ENCODE measurements at places on chromosomes 13 and 19.

- DNase-seq: no peak
These were observed 9.4 kb upstream of the GRAMD1A start for GRCh38 chr19:34990578-34991192.

- no peak for DNase-seq
These were observed 25.3 kb downstream of the TPT1 start for GRCh38 chr13:45315520-45316167.

- DNase-seq: no peak
These were observed 10.3 kb upstream of the OR10H1 start for GRCh38 chr19:15825753-15826152.

GRCh38 chr13:98300956-98301641 is 124.0 kb upstream of the RNF113B start:
- no peak for DNase-seq

- DNase-seq: peak; percentile 64
These were observed 182.0 kb upstream of the SERP2 start for GRCh38 chr13:44191504-44192171.

- no peak for DNase-seq
These were observed 208.8 kb downstream of the SLITRK6 start for GRCh38 chr13:85590231-85590931.

DNA sequence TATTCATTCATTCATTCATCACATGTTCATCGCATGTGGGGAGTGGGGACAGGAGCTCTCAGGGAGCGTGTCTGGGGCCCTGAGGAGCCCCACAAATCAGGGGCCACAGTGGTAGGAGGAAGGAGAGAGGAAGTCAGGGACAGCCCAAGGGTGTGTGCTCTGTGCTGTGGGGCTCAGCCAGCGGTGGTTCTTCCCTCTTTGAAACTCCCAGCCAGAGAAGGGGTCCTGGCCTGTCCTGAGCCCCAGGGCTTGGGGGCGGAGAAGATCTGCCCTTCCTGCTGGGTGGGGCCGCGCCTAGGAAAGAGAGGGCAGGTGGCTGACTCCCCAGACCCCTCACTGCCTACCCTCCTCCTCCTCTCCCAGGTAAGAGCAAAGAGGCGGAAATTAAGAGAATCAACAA is 14.6 kb downstream of the AP2A1 start:
- DNase-seq: no peak

DNA sequence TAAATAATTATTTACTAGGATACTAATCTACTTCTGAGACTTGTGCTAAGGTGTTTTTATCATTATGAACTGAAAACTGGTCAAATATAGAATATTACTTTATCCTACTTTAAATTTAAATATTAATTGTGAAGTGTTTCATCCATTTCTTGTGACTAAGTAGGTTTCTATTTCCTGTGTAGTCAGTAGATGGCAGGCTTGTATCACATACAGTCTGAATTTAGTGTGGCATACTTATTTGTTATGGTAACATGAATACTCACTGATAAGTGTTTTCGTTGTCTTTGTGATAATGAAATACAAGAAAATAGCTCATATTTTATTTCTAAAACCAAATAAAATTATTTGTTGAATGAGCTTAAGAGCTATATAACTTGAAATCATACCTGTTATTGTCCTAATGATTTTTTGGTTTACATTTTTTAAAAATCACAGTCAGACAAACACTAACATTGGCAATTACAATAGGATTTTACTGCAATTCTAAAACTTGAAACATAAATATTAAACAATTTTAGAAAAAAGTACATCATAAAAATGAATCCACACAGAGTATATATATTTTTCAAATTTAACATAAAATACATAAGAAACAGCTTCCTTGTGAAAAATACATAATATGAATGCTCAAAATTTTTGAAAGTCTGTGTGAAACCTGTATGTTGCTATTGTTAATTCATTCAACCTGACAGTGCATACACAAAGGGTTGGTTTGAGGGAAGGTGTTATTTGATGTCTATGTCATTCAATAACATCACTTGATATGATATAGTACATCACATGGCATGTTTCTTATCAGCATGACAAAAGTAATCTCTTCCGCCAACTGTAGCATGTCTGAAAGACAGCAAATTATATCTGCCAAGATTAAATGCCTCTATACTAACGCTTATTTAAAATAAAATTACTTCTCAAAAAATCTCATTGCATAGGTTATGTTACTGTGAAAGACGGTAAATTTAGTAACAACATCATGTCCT is 904.8 kb upstream of the PCDH20 start:
- no peak for DNase-seq
